Fibroblast of skin of right biceps (primary cell): ENCODE measurements at places on chromosomes 16 and 17.

GRCh38 chr17:77370586-77370985 lies 229.8 kb downstream of the SEC14L1 start:
- no peak for DNase-seq

- DNase-seq, result peak; percentile 94
Measured at GRCh38 chr17:76382803-76383545, 1.4 kb upstream of the SPHK1 start.

GRCh38 chr17:49003557-49004511 lies 6.6 kb downstream of the IGF2BP1 start:
- peak; percentile 69 for DNase-seq

DNA sequence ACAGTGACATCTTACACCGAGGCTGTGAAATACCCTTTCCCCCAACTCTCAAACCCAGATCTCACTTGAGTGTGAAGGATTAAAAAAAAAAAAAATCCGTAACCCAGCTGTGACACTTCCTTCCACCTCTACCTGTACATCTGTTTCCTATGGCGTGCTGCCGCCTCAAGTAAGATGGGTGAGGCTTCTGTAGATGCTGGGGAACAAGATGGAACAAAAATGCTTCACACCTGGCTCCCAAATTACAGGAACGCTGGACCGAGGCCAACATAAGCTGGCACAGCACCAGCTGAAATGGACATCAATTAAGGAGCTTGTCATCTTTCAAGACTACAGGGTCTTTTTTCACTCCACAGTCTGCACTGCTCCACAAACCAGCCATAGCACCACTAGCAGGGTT lies 95.9 kb downstream of the HIC1 start:
- DNase-seq, result no peak
